ENCODE measurements at places on chromosomes 11 and 22.

DNA sequence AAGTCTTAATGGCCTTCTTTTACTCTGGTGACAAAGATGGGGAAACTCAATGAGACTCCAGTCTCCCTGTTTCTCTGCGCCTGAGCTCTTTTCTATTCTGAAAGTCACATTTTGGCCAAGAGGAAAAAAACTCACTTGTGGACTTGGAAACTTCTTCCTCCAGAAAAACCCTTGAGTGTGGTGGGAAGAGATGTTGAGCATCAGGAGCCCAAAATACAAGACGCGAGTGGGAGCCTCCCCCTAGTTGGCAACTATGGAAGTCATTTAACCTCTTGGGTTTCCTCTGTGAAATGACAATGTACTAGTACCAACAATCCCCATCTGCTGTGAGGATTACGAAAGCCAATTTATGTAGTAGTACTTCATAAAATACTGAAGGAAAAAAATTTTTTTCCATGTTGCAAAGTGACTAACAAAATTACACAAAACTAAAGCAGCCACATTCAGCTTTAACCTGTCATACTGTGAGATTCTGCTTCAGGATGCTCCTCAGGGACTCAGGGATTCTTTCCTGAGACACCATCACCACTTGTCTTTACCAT, 524 bp upstream of the SLC25A17 start:
- DNase-seq = no peak

GRCh38 chr11:62678433-62678769, 472 bp downstream of the UBXN1 start:
- no peak for DNase-seq

- DNase-seq = no peak
Observed at GRCh38 chr11:65615950-65616574, 486 bp downstream of the PCNX3 start.

GRCh38 chr11:1128311-1129142, 29.2 kb upstream of the MUC5AC start:
- DNase-seq = no peak

- no peak for DNase-seq
Observed at GRCh38 chr22:35559354-35560005, 18.8 kb downstream of the RASD2 start.

- peak; percentile 59 for DNase-seq
Observed at GRCh38 chr22:36901411-36902142, 11.9 kb upstream of the CSF2RB start.

DNA sequence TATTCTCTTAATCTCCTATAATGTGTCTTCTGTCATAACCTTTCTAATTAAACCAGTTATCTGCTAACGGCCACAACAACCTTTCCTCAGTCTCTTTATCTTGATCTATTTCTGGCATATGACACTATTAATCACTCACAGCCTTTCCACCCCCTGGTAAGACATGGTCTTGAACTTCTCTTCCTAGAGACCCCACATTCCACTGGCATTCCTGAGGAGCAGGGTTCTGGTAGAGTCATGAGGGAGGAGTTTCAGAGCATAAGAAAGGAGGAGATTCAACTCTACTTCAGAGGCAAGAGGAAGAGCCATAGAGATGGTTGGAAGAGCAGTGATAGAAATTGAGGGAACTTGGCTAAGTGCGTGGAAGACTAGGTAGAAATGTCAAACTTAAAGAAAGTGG, 325.6 kb downstream of the BLID start:
- DNase-seq = no peak

DNA sequence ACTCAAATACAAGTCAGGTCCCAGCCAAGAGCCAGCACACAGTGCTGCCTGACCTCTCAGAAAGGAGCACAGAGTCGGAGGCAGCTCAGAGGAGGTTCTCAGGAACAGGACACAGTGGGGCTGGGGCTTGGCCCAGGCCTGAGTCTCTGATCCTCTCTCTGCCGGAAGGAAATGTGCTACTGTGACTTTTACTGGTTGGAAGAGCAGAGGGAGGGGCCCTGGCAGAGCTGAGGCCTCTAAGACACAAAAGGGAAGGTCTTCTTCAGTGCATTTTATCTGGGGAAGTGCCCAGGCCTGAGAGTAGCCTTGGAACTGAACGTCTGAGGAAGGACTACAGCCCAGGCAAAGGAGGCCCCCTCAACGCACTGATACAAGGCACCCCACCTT, 16.2 kb upstream of the CASTOR1 start:
- peak; percentile 64 for DNase-seq

DNA sequence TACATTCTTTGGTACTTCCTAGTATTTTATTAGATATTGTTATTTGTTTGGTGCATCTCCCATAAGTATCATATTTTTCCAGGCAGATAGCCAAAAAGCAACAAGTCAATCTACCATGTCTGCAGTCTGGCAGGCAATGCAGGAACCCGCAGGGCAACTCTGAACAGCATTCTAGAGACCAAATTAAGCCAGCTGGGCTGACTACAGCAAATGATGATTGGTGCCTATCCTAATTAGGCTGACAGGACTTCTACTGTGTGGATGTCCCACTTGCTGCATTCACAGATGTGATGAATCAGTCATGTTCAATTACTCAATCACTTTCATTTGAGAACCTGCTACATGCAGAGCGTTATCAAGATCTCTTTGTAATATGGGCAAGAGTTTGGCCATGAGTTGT, 40.3 kb upstream of the AMOTL1 start:
- DNase-seq = no peak

DNA sequence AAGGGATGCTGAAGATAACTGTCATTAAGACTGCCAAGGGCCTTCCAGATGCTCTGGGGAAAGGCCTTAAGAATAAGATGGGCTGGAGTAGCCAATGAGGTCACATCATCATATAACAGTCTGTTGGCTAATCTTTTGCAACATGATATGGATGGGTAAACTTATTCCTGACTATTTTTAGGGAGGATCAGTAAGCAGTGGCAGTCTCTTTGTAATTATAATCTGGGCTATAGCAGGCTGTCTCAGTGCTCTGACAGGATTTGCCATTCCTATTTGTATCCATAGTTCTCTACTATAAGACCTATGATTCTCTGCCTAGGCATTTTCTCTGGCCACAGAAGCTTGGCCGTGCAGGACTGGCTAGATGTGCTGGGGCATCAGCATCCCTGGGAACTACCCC, 16.1 kb upstream of the CALCB start:
- DNase-seq = no peak

DNA sequence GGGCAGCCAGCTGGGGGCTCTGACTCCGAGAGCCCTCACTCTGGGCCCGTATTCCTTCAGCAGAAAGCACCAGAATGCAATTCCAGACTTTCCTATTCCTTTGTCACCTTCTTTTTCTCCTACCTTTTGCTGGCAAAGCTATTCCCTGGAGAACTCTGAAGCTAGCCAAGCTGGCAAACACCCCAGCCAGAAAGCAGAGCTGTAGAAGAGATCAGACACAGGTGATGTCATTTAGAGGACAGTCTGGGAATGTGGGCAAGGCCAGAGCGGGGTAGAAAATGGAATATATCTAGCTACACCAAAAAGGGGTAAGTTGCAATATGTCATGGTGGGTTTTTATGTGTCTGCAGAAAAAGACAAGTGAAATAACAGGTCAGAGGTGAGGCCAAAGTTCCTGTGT, 205.1 kb downstream of the NXPE2 start:
- no peak for DNase-seq

GRCh38 chr22:49534386-49534785, 293.3 kb downstream of the BRD1 start:
- DNase-seq = no peak

All from T-helper 2 cell treated with Interferon-gamma antibody and Interleukin-4, amounts not matched to agents 5 μg/mL and 100 μg/mL, for 36 hours (primary cell).